ENCODE measurements at places on chromosomes 12 and 14.

DNA sequence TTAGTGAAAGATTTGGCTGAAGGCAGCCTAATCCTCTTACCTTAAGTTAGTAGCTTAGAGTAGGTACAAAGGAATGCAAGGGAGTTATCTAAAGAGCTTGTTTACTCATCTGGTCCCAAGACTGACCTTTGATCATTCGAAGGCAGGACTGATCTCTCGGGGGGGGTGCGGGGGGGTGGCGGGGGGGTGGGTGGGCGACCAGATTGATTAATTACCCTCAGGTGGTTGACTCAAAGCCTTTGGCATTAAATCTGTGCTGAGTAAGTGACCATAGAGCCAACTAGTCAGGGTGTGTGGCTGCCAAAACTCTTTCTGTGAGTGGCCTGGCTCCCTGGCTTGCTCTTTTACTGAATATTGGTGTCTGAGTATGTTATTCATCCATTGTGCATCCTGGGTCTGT, 731.9 kb upstream of the FBXO33 start:
- no peak for DNase-seq

DNA sequence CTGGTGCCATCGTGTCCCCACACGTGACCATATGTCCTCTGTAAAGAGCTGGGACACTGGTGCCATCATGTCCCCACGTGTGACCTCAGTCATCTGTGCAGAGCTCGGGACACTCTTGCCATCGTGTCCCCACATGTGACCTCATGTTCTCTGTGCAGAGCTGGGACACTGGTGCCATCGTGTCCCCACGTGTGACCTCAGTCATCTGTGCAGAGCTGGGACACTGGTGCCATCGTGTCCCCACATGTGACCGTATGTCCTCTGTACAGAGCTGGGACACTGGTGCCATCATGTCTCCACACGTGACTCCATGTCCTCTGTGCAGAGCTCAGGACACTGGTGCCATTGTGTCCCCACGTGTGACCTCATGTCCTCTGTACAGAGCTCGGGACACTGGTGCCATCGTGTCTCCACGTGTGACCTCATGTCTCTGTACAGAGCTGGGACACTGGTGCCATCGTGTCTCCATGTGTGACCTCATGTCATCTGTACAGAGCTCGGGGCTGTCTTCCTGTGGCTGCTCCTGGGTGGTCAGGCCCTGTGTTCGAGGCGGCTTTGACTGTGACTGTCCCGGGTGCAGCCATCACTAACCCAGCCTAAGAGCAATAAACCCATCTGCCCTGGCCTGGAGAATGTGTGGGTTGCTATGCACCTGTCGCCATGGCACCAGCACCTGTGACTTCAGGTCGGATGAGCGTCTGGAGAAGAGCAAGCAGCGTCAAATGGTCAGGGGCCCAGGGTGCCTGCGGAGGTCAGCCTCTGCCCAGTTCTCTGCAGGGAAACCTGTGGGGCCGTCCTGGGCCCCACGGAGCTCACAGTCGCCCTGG, 334.4 kb downstream of the ADGRD1 start:
- no peak for DNase-seq

- DNase-seq, result no peak
These were observed 119.2 kb downstream of the PELI2 start for GRCh38 chr14:56237398-56237797.

GRCh38 chr12:107632246-107632645, 53.4 kb upstream of the PWP1 start:
- DNase-seq, result no peak

DNA sequence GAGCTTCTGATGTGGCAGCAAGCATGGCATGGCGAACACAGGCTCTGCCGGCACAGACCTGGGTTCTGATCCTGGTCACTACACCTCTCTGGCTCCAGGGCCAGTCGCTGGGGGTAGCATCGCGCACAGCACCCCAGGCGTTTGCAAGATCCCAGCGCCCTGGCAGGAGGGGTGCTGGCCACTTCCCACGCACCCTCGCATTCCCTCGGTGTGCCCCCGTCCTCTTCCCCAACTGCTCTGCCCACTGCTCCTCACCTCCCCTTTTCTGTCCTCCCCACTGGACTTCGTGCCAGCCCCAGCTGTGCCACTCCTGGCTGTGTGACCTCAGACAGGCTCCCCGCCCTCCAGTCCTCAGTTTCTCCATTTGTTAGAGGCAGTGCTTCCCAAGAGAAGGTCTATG, 2.8 kb downstream of the CDK2AP1 start:
- no peak for DNase-seq

- DNase-seq, result no peak
These were observed 1279.1 kb upstream of the FLRT2 start for GRCh38 chr14:84250893-84251292.

DNA sequence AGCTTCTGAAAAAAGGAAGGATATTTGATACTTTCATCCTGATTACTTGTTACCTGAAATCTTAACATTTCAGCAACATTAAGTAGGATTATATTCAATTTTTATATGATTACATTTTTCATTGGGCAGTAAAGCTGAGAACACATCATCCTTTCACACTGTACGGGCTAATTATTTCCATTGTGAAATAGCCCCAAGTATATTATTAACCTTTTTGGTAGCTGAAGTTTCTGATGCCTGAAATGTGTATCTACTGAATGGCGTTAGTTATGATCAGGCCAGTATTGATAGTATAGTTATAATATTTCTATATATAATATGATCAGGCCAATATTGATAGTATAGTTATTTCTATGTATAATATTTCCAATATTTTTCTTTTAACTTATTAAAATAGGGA, 10.1 kb downstream of the SPATS2 start:
- no peak for DNase-seq

DNA sequence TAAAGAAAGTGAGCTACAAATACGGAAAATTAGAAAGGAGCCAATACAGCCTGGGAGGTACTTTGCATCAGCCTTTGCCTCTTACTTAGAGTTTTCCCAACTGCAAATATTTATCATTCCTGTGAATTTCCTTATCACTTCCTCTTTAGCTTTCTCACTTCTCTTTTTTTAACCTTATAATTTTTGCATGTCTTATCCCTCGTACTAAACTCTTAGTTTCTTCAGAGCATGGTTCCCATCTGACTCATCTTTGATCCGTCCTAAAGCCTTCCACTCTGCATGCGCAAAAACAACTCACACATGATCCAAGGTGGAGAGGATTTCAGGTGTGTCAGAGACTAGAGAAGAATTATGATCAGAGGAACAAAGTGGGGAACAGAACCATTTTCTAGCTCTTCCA, 9.6 kb upstream of the SNAPC1 start:
- DNase-seq, result no peak

DNA sequence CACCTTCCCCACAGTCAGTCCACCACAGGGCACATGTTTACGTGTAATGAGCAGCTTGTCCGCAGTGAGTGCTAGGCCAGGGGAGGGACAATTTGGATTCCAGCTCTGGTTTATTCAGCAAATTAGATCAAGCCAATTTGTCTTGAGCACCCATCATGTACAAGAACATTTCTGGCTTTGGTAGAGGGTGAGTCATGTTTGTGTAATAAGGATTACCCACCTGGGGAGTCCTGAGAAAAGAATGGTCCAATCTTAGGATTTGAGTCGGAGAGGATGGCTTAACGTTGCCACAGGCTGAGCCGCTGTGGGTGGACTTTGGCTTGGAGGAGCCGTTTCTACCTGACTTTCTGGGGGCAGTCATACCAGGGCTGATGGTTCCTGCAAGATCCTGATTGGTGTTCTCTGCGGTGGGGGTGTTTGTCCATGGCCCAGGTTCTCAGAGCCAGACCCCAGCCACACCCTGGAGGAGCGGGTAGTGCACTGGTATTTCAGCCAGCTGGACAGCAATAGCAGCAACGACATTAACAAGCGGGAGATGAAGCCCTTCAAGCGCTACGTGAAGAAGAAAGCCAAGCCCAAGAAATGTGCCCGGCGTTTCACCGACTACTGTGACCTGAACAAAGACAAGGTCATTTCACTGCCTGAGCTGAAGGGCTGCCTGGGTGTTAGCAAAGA, 143.7 kb downstream of the SMOC1 start:
- DNase-seq, result no peak

GRCh38 chr14:104885031-104885972, 20.2 kb downstream of the CEP170B start:
- no peak for DNase-seq

DNA sequence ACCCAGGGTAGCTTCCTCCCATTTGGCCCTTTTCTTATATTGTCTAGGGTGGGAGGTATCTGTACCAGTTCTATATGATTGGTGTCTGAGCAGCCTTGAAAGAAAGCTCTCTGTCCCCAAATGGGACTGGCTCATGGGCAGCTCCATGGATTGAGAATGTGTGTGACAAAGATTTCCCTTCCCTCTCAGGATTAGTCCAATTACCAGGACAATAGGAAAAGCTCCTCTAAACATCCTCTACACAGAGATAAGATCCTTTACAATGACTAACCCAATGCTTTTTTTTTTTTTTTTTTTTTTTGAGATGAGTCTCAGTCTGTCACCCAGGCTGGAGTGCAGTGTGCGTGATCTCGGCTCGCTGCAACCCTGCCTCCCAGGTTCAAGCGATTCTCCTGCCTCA, 112.1 kb downstream of the SLC35F4 start:
- DNase-seq, result no peak

DNA sequence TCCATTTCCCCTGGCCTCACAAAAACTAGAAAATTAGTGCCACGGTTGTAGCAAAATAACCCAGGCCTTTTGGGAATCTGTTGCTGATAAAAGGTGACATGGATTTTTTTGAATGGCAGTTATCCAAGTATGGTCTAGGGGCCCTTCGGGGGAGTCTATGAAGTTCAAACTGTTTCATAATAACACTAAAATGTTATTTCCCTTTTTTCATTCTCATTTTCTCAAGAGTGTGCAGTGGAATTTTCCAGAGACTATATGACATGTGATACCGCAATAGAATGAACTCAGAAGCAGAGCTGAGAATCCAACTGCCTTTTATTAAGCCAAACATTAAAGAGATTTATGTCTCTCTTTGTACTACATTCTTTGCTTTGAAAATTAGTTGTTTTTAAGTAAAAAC, 26.9 kb downstream of the GSTZ1 start:
- DNase-seq, result no peak

- no peak for DNase-seq
These were observed 77.4 kb downstream of the RIN3 start for GRCh38 chr14:92590941-92591340.

DNA sequence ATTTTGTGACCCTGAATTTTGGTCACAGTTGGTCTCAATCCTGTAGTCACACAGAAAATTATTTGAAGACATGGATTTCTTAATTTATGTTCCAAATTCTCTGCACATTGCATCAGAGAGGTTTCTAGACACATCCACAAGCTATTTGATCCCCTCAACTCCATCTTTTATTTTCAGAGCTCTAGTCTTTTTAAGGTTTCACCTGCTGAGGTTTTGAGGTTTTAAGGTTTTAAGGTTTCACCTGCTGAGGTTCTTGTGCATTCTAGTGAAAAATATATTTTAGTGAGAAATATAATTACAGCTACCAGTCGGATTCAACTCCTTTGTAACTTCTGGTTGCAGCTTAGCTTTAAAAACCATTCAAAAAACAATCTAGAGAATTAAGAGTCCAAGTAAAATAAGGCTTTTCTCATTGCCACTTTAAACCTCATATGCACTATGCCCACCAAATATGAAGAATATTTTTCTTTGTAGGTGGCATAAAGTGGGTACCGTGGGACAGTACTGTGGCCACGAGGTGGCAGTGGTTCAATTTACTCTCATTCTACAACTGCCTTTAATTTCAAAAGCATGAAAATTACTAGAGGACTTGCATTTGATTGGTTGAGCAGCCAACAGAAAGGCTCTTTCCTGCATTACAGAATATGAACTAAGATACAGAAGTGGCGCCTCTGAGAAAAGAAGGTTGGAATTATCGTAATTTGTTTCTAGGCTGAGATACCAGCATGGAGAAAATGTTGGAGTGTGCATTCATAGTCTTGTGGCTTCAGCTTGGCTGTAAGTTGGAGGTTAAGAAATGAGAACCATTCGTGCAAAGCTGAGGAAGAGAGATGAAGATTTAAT, 366.5 kb upstream of the OR4E1 start:
- no peak for DNase-seq

GRCh38 chr14:60339571-60339970, 90.5 kb downstream of the PPM1A start:
- no peak for DNase-seq

GRCh38 chr14:105165761-105166485, 2.7 kb downstream of the JAG2 start:
- no peak for DNase-seq

DNA sequence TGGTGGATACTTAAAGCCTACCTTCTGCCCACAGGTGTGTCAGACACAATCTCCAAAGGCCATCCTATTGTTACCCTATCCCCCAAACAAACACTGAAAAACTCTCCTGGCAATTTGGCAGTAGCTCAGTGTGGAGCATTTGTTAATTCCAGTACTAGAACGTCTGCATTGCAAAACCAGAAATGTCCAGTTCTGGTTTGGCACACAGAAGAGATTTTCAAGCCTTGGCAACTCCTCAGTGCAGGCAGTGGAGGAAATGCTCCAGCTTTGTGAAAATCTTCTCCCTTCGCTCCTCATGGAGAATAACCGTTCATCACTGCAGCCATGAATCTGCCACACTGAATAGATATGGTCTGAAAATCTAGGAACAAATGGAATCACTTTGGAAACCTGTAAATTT, 5.3 kb upstream of the SOCS2 start:
- no peak for DNase-seq

Data from DMS 273 treated with DMSO at 0.1 percent for 48 hours (cell line).